ENCODE measurements at places on chromosomes 4 and X. TPM values are rescaled to one million over a fixed set of nuclear protein-coding genes. Genes with fewer than 3 reads are reported as not detected.

The PFKFB1 gene
- total RNA-seq = 0.08 TPM

The COX7B2 gene
- not detected for total RNA-seq

The RPS3A gene
- total RNA-seq = 1,658 TPM

The CYSLTR1 gene
- total RNA-seq = not detected

The STPG2 gene
- total RNA-seq = not detected

The CLIC2 gene
- total RNA-seq = 0.10 TPM

The LCORL gene
- total RNA-seq = 5.3 TPM

The ASB12 gene
- total RNA-seq = not detected

The COL25A1 gene
- not detected for total RNA-seq

The CT45A8 gene
- not detected for total RNA-seq

The MBNL3 gene
- total RNA-seq = not detected

The NKX3-2 gene
- total RNA-seq = 0.09 TPM

The CPE gene
- total RNA-seq = 2.3 TPM

The SPATA18 gene
- total RNA-seq = 3.5 TPM

The GPR173 gene
- not detected for total RNA-seq

The YTHDC1 gene
- 32.7 TPM for total RNA-seq

The PF4V1 gene
- total RNA-seq = not detected

The DRP2 gene
- 0.13 TPM for total RNA-seq

The ADH1A gene
- total RNA-seq = not detected

The RPL34 gene
- 902 TPM for total RNA-seq

Measured in A549 treated with Mapracorat at 1 μM for 4 hours (cell line).